Activated T-helper 17 cell treated with anti-CD3 and anti-CD28 coated beads, Interleukin-2, amount 50 U/mL, for 72 hours (primary cell): ENCODE measurements at places on chromosomes 6 and 20.

- ATAC-seq = no peak
Observed at GRCh38 chr6:63272397-63272796, 47.4 kb downstream of the LGSN start.

GRCh38 chr6:129646642-129647041 lies 63.3 kb downstream of the ARHGAP18 start:
- ATAC-seq = no peak

GRCh38 chr20:5781798-5782750 lies 31.9 kb downstream of the SHLD1 start:
- ATAC-seq = no peak

GRCh38 chr6:28488916-28489365 lies 26.7 kb downstream of the GPX6 start:
- peak; percentile 29 for ATAC-seq

DNA sequence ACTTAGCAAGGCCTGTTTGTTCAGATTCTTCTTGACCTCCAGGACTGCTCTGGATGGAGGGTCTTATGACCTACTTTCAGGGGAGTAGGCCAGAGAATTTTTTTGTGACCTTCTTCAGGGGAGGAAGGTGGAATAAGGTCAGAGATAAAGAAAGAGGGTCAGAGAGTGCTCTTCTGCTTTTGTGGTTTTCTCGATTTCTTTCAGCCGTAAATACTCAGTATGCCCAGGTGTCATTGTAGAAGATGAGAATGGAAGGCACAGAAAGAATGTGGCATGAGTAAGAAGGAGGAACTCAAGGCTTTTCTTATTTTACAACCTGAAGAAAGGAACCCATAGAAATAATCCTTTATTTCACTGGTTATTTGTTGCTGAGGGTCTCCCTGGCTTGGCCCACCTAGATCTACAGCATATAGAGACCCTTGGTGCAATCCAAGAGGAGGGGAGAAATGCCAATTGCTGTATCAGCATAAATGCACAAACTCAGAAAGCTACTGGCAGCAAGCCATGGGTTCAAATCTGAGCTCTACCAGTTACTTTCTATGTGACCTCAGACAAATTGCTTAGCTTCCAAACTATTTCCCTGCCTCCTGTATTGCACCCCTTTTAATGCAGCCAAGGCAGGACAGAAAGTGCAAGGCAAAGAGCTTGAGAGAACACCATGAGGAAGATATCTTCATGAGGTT lies 68.0 kb downstream of the OLIG3 start:
- ATAC-seq = no peak

- ATAC-seq = no peak
Observed at GRCh38 chr6:11616200-11616611, 78.7 kb downstream of the TMEM170B start.

- ATAC-seq = no peak
Observed at GRCh38 chr20:23596579-23597250, 9.0 kb downstream of the CST9 start.

DNA sequence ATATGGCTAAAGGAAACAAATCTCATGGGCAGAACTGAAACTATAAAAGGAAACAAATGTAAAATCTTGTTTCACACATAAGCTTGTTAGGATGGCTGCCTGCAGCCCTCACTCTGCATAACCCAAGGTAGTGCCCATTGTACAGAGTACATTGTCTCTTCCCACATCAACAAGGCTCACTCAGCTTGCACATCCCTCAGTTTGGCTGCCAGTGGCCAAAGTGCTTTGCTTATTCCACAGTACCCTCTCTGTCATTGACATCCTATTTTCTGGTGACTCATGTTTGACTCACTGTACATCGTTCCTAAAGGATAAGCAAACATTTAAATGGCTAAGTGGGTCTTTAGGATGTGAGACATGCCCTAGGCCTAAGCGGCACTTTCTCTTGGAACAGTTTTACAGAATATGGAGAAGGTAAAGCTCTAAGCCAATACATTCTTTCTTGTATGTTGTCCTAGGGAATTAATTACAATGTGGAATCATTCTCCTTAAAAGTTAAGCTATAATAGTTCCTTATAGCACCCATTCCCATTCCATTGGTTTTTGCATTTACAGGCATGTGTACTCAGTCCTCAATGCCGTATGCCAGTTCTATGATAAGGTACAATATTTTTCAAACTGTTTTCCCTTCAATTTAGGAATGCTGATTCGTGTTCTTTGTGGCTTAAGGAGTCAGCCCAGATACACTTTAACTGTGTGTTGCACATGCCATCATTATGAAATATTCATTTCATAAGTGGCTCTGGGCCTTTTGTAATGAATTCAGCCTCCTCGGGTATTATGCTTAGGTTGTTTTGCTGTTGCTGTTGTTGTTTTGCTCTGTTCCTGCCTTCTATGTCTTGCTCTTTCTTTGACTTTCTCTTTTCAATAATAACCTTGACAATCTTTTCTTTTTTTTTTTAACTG lies 5.5 kb downstream of the ANKEF1 start:
- no peak for ATAC-seq

DNA sequence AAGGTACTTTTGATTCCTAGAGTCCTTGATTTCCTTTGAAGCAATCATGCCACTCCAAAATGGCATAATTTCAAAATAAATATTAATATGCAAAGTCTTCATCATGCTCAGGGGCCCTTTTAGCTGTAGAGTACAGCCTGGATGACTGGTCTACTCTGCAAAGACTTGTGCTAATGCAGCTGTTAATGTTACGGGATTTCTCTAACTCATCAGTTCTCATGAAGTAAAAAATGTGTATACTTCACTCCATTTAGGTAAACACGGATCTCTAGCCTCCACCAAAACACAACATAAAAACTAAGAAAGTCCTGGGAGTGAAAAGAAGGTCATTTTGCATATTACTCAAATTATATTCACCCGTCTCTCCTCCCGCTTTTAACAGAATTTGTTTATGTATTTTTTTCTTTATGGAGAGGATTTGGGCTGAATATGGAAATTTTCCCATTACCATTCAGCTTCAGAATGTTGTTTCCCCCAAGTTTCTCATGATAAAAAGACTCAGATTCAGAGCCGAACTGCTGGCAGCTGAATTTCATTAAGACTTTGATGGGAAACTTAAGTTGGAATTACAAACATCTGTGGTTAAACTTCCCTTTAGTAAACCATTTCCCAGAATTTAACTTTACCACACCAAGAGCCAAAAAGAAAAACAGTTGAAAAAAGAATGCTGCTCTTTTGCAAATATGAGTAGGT lies 8.7 kb downstream of the LAMA4 start:
- no peak for ATAC-seq

GRCh38 chr6:38450717-38451116 lies 189.0 kb downstream of the BTBD9 start:
- ATAC-seq = no peak

- peak; percentile 56 for ATAC-seq
Observed at GRCh38 chr6:52375780-52376556, 14.0 kb downstream of the PAQR8 start.

- no peak for ATAC-seq
Observed at GRCh38 chr20:54981175-54981574, 505.8 kb downstream of the DOK5 start.

- ATAC-seq = no peak
Observed at GRCh38 chr6:33320315-33321181, 3.0 kb upstream of the ZBTB22 start.

DNA sequence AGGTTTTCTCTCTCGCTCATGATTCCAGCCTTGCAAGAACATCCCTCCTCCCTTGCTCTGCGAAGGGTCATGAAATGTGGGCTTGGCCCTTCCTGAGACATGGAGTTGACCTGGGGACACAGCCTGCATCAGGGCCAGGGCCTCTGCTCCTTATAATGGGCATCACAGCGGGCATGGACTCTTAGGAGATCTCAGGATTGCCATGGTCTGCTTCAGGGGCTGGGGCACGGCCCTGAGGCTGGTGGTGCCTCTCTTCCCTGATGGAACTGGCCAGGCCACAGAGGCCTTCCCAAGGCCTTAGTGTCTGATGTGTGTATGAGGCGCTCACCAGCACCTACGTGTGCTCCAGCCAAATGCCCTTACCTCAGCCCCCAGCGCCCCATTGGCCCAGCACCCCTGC lies 23.9 kb downstream of the ENTPD6 start:
- no peak for ATAC-seq
